ENCODE measurements at places on chromosomes 13 and 19.

GRCh38 chr13:102599426-102600012 is 2.7 kb downstream of the TPP2 start:
- no peak for DNase-seq

DNA sequence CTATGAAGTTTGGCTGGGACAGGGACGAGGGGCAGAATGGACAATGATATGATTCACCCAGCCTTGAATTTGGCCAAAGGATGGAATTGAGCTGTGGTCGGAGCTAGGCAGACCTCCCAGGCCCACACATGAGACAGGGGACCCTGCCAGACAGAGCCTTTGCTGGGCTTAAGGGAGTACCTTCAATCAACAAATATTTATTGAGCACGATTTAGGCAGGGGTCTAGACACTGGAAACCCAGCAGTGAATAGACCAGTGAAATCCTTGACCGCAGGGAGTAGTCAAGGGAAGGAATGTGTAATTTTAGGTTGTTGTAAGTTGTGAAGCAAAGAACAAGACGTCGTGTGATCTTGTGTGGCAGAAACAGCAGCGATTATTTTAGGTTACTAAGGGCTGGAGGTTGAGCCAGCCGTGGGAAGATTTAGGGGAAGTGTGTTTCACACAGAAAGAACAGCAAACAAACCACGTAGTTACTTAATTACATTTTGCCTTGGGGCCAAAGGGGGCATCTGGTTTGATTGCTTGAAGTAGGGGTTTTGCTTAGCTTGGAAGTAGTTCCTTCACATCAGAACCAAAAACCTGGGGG is 16.9 kb upstream of the AP1M2 start:
- DNase-seq, result peak; percentile 36

DNA sequence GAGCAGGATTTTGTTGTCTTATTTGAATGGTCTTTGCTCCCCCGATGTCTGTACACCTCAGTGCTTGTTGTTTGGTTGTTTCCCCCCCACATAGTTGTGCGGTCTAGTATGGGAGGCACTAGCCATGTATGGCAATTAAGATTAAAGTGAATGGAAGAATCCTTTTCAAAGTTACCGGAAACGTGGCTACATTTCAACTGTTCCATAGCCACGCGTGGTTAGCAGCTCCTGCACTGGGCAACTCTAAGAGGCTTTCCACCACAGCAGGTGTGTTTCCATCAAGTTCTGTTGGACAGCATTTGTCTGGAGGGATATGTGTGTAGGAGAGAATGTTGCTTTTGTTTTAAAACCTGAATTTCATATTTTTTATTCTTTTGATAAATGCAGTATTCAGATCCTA is 247.3 kb downstream of the GGACT start:
- DNase-seq, result no peak

GRCh38 chr13:110575322-110576069 is 14.0 kb upstream of the RAB20 start:
- DNase-seq, result no peak

GRCh38 chr19:55098716-55099556 is 18.5 kb downstream of the PPP1R12C start:
- DNase-seq, result no peak

All from activated naive CD4-positive, alpha-beta T cell treated with Interleukin-2 at 50 U/mL for 16 hours (primary cell).